ENCODE measurements at places on chromosomes 2 and 18.

DNA sequence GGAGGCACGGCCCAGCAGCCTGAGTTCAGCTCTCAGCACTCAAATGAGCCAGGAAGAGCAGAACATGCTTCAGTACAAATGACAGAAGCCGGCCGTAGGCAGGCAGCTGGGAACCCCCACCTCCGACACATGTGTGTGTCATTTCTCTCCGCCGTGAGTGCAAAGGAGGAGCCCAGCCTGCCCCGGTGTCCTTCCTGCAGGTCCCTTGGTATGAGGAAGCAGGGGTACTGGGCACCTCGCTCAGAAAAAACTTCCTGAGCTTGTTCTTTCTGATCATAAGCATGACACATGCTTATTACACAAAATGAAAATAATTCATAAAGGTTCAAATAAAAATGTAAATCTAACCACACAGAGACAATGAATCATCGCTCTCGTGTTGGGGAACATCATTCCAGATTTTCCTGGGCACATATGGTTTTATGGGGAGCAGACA lies 35.3 kb downstream of the KCNF1 start:
- DNase-seq, result no peak

DNA sequence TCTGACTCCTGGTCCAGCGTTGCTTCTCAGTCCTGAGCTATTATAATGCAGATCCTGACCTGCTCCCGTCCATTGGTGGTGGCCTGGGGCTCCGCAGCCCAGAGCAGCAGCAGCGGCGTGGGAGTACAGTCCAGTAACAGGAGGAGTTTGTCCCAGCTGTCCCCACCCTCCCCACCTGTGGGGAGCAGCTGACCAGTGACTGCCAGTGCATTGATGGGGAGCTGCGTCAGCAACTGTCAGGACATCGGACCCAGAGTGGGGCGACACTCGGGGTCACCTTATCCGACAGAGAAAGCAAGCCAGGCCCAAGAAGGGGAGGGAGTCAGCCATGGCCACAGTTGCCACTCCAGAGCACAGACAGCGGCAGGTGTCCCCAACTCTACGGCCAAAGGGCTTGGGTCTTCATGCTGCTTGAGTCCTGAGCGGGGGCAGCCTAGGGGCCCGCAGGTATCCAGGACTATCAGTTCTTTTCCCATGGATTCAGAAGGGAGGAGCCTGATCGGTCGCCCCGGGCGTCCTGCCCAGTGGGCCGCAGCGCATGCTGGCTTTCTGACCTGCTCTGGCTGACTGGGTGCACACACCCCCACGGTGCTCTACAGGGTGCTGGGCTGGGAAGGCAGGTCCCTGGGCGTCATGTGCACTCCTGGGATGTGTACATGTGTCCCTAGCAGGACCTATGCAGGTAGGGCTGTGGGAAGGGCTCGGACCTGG lies 29.7 kb downstream of the DNMT3A start:
- no peak for DNase-seq

DNA sequence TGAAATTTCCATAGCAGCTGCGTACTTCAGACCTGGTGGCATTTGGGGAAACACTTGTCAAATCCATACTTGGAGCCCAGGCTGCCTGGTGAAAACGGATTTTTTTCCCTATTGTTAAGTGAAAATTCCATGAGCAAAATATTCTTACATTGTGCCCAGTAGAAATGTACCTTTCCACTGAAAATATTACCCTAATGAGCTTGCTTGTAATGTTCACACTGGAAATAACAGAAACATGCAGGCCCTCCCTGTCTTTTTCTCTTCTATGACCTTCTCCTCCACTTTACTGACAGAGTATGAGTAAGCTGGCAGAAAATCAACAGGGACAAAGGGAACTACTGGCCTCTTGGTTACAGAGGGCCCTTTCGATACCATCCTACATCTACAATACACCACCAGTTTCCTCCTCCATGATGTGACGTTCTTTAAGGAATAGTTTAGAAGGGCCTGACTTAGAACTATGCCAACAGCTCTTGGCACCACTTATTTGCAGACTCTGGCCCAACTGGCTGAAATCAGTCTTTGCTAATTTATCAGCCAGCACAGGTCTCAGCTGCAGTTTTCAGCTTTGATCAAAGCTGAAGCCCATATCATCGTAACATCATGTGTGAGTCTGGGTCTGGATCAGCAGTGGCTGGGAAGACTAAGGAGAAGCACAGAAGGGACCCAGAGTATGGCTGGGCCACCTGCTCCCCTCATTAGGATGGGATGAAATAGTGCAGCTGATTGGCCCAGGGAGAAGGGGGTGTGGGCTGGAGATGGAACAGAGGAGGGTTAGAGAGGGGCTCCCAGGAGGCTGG lies 272.2 kb upstream of the ID2 start:
- no peak for DNase-seq

DNA sequence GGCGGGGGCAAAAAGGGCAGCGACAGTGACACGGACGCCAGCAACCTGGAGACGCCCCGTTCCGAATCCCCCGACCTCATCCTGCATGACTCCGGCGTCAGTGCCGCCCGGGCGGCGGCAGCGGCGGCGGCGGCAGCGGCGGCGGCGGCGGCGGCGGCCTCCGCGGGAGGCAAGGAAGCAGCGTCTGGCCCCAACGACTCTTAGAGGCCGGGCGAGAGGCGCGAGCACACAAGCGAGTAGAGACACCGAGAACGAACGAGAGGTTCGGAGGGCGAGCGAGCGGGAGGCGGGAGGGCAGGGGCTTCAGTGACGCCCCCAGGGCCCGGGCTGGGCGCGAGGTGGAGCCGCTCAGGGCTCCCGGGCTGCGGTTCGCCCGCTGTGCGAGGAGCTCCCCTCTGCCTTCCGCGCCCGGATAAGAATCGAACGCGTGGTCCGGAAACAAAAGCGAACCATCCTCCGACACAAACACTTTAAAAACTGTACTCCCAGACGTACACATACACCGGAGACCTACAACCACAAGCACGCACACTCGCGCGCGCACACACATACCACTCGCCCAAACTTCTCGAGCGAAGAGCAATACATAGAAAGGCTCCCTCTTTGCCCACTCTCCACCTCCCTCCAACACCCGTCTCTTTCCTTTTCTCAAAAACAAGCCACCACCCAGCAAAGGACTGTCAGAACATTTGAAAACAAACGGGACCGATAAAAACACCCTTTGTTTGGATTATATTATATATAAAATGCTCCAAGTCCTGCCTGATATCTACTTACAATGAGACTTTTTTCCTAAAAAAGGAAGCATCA lies 2.8 kb downstream of the SP9 start:
- DNase-seq, result no peak

GRCh38 chr2:37896319-37896718 lies 28.8 kb upstream of the RMDN2 start:
- no peak for DNase-seq

DNA sequence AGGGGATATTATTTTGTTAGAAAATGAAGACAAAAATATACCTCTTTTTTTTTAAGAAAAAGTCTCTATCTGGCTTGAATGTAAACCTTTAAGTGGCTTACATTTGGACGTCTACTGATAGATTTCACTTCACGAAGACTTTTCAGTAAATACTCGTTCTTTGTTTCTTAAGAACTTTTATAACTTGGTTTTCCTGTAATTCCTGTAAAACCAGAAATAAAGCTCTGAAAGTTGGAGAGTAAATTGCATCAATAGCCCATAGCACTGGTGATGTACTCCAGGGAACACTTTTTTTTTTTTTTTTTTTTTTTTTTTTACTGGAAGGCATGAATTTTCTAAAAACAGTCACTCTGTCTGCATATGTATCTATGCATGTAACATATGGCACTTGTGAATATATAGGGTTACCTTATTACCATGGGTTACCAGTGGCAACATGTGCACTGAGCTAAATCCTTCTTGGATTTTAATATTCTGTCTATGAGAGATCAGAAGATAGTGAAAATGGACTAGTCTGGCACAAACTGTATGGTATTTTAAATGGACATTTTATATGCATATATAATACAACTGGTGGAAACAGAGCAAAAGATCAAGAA lies 309.2 kb upstream of the TCF4 start:
- DNase-seq, result no peak

DNA sequence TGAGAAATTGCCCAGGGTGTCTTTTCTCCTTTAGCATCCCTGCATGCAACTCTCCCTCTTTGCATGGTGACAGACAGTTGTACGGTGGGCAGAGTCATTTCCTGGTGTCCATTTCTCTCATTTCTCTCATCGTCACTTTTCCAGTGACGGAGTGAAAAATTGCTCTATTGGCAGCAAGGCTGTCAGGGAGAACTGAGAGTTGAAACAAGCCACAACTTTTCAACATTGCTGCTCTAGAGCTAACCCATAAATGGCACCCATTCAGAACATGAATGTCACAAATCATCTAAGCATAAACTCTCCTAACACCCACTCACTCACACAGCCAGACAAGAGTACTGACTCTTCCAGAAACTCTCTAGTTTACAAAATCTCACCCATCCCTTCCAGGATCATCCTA lies 55.7 kb downstream of the ZC3H8 start:
- DNase-seq, result no peak

DNA sequence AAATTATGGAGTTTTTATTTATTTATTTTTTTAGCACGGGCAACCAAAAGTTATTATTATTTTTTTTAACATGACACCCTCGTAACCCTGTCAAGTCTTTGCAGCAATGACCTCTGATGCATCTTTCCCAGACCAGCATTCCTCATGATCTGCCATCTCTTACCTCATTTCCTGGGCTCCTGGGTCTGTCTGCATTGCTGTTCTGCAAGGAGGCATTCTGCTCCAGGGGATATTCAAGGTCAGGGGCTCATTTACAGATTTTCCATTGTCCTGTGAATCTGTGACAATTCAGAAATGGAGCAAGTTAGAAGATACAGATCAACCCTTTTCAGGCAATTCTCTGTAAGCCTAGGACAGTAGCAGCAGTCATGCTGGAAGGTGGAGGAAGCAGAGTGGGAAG lies 43.0 kb downstream of the NGEF start:
- DNase-seq, result no peak

- no peak for DNase-seq
Observed at GRCh38 chr18:48997985-48998831, 47.4 kb upstream of the SMAD7 start.

GRCh38 chr2:137980459-137980858 lies 16.2 kb downstream of the HNMT start:
- DNase-seq, result no peak

DNA sequence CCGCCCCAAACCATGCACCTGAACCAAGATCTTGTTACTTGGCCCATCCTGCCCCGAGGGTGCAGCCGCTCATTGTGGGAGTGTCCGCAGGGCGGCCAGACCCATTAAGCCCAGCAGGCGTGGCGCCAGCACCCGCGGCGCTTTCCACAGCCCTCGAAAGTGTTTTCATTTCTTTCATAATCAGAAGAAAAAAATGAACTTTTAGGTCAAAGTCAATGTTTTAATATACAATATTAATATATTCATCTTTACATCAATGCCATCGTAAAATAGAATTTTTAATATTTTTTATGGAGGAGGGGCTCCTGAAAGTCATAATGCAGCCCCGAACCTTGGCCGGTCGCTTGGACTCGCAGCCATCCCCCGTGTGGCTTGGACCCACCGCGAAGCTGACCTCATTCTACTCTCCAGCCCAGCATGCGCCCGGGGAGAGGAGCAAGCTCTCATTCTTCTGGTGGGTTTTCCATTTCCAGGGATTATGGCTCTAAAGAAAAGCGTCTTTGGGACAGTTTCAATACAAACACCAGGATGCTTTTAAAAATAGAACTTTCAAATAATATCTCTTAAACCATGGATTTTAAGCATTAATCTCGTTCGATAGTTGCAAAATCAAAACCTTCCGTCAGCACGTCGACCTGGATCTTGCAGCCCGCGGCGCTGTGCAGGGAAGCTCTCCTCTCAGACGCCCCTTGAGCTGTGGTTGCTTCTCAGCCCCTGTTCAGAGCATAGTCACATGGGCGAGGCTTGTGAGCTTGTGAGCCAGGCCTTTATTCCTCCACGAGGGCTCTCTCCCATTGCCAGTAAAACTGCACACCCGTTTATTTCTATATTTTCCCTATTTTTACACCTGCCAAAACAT lies 17.2 kb upstream of the ASB1 start:
- DNase-seq, result no peak

- DNase-seq, result no peak
Observed at GRCh38 chr2:17594533-17595401, 54.3 kb downstream of the VSNL1 start.

- no peak for DNase-seq
Observed at GRCh38 chr2:56380861-56381260, 197.1 kb downstream of the CCDC85A start.

- DNase-seq, result no peak
Observed at GRCh38 chr2:107364361-107364950, 462.2 kb upstream of the RGPD4 start.

DNA sequence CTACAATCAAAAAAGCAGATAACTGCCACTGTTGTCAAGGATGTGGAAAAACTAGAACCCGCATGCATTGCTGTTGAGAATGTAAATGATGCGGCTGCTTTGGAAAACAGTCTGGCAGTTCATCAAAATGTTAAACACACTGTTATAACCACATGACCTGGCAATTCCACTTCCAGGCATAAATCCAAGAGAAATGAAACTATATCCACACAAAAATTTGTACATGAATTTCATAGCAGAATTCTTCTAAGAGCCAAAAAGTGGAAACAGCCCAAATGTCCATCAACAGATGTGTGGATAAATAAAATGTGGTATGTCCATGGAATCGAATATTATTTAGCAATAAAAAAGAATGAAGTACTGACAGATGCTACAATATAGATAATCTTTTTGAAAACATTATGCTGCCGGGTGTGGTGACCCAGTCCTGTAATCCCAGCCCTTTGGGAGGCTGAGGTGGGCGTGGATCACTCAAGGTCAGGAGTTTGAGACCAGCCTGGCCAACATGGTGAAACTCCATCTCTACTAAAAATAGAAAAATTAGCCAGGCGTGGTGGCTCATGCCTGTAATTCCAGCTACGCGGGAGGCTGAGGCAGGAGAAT lies 32.0 kb downstream of the ERCC3 start:
- DNase-seq, result no peak

DNA sequence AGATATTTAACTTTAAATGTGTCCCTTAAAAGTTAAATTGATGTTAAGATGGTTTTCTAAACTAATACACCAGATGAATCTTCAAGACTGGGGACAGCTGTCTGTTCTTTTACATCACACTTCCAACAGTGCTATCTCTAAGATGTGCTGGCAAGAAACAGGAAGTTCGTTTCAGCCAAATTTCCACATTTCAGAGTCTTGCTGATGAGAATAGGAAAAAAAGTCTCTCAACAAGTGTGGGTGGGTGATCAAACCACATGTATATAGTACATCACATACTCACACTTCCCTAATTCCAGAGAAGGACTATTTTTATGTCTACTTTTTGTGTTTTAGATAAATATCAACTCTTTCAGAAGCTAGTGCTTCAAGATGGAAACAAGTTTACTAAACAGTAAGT lies 1712.8 kb upstream of the TMEFF2 start:
- no peak for DNase-seq

GRCh38 chr2:55802067-55802466 lies 108.4 kb upstream of the PNPT1 start:
- DNase-seq, result no peak

DNA sequence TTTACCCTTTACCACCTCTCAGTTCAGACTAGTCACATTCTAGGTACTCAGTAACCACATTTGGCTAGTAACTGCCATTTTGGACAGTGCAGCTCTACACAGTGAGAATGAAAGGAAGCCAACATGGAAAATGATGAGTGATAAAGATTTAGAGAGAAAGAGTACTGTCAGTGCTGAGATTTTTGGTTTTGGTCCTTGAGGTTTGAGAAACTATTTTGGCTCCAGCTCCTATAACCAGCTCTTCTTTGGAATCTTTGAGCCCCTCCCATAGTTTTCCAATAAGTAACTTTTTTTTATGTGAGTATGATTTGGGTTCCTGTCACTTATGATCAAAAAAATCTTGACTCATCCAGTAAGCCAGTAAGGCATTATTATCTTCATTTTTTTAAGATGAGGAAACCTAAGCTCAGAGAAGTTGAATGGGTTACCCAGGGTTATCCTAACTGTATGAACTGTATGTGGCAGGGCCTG lies 173.0 kb downstream of the BABAM2 start:
- DNase-seq, result no peak
